ENCODE measurements at places on chromosomes 6 and 20.

- no peak for DNase-seq
Observed at GRCh38 chr6:153644000-153644399, 395.0 kb upstream of the OPRM1 start.

GRCh38 chr6:111427341-111428116, 55.5 kb downstream of the REV3L start:
- DNase-seq: no peak

DNA sequence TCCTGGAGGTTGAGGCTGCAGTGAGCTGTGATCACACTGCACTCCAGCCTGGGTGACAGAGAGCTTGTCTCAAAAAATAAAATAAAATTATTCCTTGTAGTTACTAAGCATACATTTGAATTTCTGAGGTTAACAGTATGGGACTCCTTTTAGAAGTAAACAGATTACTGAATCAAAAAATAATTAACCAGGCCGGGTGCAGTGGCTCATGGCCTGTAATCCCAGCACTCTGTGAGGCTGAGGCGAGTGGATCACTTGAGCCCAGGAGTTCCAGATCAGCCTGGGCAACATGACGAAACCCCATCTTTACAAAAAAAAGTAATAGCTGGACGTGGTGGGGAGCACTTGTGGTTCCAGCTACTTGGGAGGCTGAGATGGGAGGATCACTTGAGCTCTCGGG, 22.1 kb upstream of the EEF1A1 start:
- DNase-seq: no peak

GRCh38 chr6:40256831-40257230, 322.6 kb upstream of the MOCS1 start:
- no peak for DNase-seq

DNA sequence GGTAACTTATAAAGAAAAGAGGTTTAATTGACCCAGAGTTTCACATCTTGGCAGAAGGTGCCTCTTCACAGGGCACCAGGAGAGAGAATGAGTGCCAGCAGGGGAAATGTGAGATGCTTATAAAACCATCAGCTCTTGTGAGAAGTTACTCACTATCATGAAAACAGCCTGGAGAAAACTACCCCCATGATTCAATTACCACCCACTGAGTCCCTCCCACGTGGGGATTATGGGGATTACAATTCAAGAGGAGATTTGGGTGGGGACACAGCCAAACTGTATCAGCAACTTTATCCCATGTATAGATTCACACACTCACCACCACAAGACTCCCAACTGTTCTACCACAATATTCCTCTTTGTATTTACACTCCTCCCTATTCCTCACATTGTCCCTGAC, 10.6 kb downstream of the PDSS2 start:
- DNase-seq: no peak

GRCh38 chr6:166776571-166776970, 149.5 kb upstream of the RPS6KA2 start:
- DNase-seq: no peak

- no peak for DNase-seq
Observed at GRCh38 chr20:58763076-58763475, 70.5 kb downstream of the NPEPL1 start.

DNA sequence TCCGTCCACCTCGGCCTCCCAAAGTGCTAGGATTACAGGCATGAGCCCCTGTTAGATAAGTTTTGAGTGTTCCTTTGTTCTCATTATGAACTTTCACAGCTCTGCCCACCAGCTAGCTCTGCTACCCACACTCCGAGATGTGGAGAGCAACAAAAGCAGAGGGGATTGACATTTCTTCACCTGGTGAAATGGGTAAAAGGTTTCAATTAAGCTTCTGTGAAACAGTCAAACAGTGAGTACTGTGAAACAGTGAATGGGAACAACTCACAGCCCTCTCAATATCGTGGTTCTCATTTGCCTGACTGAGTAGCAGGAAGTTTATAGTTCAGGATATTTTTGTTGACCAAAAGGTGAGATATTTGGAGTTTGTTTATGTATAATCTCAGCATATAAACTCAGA, 412.8 kb downstream of the CD83 start:
- DNase-seq: no peak

- DNase-seq: no peak
Observed at GRCh38 chr20:32986331-32986966, 17.8 kb downstream of the SUN5 start.

- DNase-seq: no peak
Observed at GRCh38 chr6:11163932-11164331, 52.4 kb upstream of the ERVFRD-1 start.

- no peak for DNase-seq
Observed at GRCh38 chr20:47406849-47407682, 50.6 kb upstream of the ZMYND8 start.

DNA sequence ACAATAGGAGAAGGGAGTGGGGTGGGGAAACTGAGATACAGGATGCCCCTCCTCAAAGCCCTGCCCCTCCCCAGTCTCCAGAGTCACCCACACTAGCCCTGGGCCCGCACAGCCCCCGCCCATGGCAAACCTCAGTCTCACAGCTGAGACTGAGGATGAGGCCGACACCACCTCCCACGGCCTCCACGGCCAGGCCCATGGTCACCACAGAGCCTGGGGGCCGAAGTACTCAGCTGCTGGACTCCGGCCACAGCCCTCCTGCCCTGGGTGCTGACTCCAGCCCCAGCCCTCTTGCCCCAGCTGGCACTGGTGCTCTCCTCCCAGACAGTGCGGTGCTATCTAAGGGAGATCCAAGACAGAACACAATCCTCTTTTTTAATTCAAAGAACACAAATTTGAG, 176.1 kb downstream of the TTLL2 start:
- no peak for DNase-seq

- DNase-seq: peak; percentile 91
Observed at GRCh38 chr6:30344868-30345671, at the start of gene RPP21. RPP21 (plus strand) TSS chr6:30345156; CDS start chr6:30345172, 16 bp downstream.

GRCh38 chr20:3350422-3350821, 57.0 kb downstream of the DNAAF9 start:
- no peak for DNase-seq

DNA sequence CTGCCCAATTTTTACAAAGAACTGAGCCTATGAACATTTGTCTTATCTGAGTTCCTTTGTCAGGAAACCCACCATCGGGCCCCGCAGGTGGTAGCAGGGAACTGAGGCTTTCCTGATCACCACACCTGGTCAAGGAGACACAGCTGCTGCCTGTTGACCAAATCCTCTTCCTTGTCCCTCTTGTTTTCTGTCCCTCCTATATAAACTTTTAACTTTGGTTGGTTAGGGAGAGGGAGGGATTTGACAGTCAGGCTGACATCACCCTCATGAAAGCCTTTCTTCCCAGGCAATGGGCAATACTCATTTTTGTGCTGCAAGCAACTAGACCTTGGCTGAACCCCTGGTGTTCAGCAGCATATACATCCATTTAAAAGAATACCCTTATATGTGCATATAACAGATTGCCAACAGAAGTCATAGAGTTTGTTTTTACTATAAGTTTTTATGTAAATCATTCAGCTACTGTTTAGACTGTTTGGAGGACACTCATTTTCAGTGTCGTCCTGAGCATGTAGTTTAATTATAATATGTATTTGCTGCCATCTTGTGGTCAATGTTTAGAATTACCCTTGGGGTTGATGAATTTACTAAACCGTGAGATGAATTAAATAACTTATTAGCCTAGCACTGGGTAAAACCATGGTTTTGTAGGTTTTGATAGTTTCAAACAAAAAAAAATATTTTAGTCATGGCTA, 17.0 kb downstream of the CRISP1 start:
- DNase-seq: no peak

GRCh38 chr20:52047811-52048764, 143.5 kb downstream of the ZFP64 start:
- no peak for DNase-seq

DNA sequence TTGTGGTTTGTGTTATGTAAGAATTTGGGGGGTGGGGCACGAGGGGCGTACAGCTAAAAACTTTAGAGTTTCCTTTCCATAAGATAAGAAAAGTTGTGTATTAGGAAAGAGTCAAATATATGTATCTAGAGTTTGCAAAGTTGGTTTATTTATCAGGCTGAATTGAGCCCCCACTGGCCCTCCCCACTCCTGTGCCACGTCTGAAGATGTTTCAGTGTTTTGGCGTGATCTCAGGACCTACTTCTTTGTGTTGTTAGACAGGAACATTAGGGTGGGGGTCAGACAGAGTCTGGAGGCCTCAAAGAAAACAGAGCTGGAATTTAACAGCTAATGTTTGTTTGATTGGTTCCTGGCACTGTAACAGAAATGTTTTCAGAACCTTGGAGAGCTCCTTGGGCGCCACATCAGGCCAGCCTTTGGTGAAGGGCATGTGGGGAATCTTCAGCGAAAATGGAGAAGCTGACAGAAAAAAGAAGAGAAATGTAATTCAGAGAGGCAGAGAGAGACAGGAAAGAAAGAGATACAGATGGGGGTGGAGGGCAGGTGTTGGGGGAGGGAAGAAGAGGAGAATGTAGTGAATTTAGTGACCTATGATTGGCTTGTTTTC, 674 bp downstream of the NRSN1 start:
- no peak for DNase-seq

DNA sequence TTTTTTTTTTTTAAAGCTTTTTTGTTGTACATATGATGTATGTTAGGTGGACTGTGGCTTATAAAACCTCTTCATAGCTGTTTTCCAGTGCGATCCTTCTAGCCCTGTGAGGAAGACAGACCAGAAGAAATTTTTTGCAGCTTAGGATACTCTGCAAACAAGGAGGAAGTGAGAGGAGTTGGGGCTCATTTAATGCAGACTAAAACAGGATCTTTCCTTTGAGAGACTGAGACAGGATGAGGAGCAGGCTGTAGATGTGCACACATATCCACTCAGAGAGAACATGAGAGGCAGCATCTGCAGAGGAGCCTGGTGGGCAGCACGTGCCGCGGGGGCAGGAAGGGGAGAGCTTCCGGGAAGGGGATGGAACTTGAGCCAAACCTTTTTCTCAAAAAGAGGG, 45.7 kb downstream of the PPARD start:
- no peak for DNase-seq

DNA sequence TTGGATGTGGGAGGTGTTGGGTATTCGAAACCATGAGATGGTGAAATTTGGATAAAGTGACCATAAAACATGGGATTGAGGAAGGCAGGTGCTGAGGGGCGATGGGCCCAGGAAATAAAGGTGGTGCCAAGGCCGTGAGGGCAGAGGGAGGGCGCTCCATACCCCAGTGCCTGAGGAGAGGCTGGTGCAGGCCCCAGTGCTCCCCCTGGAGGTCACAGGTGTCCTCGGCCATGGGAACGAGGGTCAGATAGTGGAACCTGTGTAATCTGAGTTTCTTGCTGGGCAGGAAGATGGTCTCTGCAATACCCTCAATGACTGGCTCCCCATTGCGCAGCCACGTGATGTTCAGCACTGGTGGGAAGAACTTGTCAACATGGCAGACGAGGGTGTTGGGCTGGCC, 16.2 kb downstream of the HLA-DPB1 start:
- peak; percentile 48 for DNase-seq

GRCh38 chr20:10652660-10653261, 21.0 kb downstream of the JAG1 start:
- DNase-seq: no peak

- no peak for DNase-seq
Observed at GRCh38 chr6:11903645-11904044, 108.5 kb upstream of the HIVEP1 start.

GRCh38 chr6:137264311-137265075, 45.3 kb upstream of the IFNGR1 start:
- DNase-seq: no peak

- DNase-seq: no peak
Observed at GRCh38 chr20:9015984-9016324, 52.9 kb upstream of the PLCB4 start.

DNA sequence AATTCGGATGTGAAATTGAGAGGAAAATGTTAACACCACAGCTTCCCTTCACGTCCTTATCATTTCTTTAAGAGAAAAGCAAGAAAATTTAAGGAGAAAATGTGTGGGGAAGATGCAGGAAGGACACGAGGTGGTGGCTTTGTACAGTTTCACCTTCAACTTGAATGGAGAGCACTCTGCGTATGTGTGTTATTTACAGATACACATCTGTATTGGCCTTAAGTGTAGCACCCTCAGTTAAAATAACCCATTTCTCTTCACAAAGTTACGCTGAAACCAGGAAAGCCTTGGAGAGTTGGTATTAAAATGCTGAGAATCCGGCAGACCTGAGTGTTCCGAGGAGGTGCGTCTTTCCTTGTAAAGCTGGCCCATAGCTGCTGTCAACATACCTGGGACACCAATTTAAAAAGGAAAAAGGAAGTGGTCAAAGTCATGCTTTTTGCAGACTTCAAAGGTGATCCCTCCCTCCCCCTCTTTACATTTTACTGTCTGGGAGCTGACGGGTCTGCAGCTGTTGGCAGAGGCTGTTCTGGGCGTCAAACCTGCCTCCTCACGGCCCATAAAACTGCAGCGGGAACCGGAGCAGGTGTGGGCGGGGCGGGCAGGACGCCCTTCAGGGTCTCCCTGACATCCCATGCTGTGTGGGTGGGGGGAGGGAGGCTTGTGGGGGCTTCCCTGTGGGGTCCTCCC, 61.3 kb upstream of the TBXT start:
- DNase-seq: no peak

DNA sequence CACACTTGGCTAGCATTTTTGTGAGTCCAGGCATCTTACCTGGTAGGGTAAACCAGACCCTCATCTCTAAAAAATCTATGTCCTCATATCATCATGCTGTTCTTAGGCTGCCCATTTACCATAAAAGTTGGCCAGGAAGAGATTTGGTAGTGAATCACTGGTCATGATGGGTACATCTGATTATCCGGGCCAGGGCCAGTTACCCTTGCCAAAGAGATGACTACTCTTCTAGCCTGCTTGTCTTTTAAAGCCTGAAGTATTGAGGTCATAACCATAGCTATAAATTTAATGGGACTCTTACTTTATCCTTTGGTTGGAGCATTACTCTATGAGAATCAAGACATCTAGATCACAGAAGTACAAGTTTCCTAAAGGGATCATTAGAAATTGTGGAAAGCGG, 276.8 kb downstream of the TENT5A start:
- DNase-seq: no peak

GRCh38 chr20:34407962-34408474, 44.9 kb downstream of the ITCH start:
- no peak for DNase-seq
